ENCODE measurements at places on chromosomes 13 and 19.

- DNase-seq, result no peak
Observed at GRCh38 chr13:82687884-82688283, 1194.4 kb downstream of the SLITRK1 start.

DNA sequence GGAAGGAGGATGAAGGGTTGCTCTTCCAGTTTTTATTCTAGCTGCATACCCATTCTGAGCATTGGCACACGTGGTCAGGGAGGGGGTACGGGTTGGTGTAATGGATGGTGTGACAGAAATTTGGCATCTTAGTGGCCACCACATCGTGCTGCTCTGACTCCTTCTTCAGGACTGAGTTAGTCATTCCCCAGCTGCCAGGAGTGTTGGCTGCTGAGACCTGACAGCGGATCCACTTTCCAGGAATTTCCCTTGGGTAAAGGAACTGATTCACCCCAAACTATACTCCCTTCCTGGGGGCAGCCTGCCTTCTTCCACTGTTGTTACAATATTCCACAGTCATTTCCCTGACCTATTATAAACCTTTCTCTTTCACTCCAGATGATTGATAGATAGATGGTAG is 595.5 kb upstream of the KLHL1 start:
- no peak for DNase-seq

- no peak for DNase-seq
Observed at GRCh38 chr13:32031815-32032370, 319 bp downstream of the FRY start.

DNA sequence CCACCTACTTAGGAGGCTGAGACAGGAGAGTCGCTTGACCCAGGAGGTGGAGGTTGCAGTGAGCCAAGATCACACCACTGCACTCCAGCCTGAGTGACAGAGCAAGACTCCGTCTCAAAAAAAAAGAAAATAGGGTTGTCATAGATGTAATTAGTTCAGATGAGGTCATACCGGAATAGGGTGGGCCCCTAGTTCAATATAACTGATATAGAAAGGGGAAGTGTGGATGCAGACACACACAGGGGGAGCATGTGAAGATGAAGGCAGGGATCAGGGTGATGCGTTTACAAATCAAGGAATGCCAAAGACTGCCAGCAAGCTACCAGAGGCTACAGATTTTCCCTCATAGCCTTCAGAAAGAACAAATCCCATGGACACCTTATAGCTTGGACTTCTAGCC is 24.3 kb upstream of the EEF1AKMT1 start:
- no peak for DNase-seq

DNA sequence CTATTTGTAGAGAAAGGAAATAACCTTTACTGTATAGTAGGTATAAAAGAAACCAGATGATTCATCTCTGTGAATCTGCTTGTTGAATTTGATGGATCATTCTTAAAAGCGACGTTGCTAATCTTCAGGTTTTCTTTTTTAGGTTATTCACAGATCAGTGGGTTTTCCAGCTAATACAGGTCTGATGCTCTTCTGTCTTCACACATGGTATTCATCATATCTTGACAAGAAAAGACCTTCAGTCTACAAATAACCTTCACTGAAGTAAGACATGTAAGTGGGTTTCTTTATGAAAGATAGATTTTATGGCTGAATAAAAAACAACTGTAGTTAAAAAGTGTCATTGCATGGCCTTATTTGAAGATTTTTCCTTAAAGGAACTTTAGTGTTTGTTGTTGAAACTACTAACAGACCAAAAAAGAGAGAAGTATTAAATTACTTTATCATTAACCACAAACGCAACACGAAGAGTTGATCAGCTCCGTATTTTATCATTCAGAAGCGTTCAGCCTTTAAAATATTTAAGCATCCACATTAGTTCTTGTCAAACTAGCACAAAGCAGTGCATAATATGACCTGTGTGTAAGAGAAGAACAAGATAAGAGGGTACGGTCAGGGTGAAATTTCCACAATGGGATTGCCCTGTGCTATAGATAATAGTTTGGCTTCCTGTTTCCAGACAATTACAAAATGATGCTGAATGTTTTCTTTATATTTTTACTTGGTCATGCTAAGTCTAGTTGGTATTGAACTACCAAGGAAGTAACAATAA is 299.5 kb downstream of the MZT1 start:
- DNase-seq, result no peak

DNA sequence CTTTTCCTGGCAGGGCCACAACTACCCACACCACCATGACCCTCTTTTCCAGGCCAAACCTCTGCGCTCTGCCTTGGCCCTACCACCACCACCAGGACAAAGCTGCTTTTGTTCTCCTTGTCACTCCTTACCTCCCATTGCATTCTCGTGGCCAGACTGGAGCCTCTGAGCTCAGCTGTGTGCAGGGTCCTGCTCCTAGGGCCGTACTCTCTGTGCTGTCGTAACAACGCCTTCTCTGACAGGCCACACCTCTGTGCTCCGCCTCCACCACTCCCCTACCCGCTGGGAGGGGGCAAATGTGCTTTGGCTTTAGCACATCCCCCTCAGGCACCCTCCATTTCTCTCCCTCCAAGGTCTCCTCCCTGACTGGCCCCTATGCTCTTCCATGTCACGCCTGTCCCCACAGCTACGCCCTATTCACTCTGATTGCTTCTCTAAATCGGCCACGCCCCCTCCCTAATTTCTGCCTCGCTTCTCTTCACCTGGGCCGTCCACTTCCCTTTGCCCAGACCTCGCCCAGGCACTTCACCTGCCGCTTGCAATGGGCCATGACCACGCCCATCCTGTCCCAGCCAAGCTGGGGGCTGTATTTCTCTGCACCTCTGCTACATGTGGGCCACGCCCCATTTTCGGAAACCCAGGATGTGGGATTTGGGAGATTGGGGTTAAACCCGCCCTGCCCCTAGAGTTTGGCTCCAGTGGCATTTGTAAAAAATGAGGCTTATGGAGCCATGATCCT is 472.3 kb downstream of the KLF12 start:
- peak; percentile 4 for DNase-seq

GRCh38 chr13:75124415-75124814 is 357.6 kb downstream of the TBC1D4 start:
- DNase-seq, result no peak

DNA sequence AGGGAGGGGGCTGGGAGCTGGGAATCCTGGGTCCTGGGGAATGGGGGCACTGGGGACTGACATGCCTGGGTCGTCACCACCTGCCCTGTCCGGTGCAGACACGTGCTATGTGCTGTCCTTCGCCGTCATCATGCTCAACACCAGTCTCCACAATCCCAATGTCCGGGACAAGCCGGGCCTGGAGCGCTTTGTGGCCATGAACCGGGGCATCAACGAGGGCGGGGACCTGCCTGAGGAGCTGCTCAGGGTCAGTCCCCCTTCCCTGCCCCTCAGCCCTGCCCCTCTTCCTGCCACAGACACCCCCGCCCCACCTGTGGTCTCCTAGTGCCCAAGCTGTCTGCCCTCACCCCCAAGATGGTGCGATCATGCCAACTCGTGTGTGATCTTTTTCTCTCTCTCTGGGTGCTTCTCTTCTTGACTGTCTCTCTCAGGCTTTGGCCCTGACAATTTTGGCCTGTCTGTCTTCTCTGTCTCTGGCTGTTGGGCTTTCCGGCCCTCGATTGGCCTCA is 5.0 kb downstream of the CYTH2 start:
- no peak for DNase-seq

GRCh38 chr13:97710797-97711196 is 242.7 kb upstream of the IPO5 start:
- no peak for DNase-seq

- DNase-seq, result peak; percentile 38
Observed at GRCh38 chr19:5094768-5095567, 126.1 kb downstream of the KDM4B start.

DNA sequence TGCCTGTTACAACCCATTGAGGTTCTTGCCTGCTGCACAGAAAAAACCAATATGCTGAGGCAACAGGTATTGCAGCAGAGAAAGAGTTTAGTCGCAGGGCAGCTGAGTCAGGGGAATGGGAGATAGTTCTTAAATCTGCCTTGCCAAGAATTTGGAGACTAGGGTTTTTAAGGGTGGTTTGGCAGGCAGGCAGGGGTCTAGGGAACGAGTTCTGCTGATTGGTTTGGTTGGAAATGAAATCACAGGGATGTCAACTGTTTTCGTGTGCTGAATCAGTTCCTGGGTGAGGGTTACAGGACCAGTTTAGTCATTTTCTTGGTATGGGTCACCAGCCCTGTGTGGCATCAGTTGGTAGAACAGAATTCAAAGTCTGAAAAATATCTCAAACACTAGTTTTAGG is 36.6 kb downstream of the PDS5B start:
- no peak for DNase-seq

- no peak for DNase-seq
Observed at GRCh38 chr13:32051156-32051555, 19.6 kb downstream of the FRY start.

GRCh38 chr13:67227131-67227983 is 2.8 kb downstream of the PCDH9 start:
- peak; percentile 74 for DNase-seq

DNA sequence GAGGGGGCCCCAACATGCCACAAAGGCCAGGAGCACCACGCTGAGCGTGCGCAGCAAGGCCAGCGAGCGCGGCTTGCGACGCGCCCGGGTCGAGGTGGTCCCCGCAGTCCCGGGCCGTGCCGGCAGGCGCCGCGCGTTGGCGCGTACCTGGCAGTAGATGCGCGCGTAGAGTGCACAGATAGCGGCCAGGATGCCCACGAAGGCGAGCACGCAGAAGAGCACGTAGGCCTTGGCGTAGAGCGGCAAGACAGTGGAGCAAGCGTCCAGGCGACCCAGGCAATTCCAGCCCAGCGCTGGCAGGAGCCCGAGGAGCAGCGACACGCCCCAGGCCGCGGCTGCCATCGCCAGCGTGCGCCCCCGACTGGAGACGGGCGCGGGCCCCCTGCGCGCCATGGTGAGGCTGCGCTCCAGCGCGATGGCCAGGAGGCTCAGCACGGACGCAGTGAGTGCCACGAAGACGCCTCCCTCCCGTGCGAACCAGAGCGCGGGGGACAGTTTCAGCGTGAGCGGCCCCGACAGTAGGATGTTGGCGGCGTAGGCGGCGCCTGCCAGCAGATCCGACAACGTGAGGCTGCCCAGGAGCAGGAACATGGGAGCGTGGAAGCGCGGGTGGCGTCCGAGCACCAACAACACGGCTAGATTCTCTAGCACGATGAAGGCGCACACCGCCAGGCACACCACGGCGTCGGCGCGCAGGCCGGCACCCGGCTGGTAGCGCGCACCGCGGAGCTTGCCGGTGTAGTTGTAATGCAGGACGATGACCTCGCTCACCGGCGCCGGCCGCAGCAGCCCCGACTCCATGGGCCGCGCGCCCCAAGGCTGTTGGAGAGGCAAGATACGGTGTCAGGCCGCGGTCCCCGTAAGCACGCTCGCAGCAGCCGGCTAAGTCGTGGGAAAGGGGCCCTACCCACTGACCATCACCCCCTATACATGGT is 2.8 kb downstream of the S1PR5 start:
- peak; percentile 35 for DNase-seq

DNA sequence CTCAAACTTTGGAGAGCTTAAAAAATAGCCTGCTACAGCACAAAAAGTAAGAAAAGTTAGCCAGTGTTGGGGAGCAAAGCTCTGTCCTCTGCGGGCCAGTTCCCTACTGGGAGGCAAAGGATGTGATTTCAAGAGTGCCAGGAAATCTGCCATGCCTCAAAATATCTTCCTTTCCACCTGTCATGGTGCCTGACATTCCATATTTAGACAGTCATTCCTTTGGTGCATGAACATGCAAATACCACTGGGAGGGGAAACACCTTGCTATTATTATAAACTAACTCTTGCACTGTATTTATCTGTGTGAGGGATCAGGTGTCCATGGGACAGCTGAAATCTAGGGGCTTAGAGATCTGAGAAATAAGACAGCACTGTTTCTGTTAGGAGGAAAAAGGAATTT is 10.3 kb downstream of the FREM2 start:
- DNase-seq, result no peak

DNA sequence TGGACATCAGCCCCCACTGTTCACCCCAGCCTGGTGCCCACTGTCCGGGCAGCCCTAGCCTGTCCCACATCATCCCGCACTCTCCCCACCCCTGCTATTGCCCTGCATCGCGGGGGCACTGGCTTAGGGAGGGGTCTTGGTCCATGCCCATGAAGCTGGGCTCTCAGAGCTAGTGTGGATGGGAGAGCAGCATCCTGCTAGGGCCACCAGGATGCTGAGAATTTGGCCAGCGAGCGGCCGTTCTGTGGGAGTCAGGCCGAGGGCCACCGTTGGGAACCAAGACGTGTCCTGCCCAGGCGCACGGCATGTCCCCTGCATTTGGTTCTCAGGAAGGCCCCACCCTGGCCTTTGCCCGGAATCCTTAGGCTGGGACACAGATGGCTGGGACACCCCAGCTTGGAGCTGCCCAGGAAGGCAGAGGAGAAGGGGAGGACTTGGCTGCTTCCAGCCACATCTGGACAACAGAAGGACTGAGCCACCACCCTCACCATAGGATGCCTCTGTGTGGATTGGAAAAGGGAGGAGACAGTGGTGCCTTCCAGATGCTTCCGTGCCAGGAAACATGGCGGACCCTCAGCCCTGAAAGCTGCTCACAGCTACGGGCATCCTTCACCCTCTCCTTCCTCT is 14.6 kb downstream of the ADGRE5 start:
- DNase-seq, result no peak

- DNase-seq, result no peak
Observed at GRCh38 chr13:66353664-66354063, 876.5 kb downstream of the PCDH9 start.

DNA sequence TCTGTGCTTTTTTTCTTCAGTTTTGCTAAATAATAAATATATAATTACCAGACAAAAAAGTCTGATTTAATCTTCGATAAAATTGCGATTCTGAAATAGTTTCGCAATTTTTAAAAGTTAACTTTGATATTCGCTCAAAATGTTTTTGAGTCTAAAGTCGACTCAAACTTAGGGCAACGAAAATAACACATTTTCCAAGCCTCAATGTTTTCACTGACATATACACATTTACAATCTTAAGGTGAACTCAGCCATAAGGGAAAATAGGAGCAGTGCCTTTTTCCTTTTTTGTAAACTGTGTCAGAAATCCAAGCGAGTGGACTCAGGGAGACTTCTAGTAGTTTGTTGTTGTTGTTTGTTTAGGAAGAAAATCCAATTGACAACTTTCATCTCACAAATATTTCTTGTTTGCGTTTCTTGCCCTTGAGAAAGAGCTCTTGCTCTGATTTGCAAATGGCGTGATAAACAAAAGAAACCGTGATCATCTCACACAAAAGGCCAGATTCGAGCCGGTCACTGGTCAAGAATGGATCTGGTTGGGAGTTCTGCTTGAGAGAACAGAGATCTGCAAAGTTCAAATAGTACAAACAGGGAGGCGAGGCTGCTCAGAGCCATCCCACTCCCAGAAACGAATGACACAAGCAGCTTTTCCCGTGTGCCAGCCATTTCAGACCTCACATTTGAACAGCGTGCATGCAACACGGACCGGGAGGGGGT is 2.1 kb downstream of the SOX21 start:
- DNase-seq, result no peak

DNA sequence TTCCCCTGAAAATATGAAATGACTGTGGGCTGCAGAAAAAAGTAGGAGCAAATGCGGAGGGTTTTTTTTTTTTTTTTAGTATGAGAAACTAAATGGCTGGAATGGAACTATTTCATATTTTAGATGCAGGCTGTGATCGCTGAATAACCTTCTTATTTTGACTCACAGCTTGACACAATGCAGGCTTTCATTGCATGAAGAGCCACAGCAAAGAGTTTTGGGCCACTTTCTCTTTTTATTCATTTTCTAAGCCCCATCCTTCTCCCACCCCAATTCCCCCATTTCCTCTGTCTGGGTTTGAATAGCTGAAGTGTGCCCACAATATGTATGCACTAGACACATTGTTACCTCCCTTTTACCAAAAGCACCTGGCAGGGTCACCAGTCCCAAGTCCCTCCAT is 125.9 kb downstream of the COG6 start:
- no peak for DNase-seq

GRCh38 chr19:6820237-6820636 is 47.7 kb downstream of the VAV1 start:
- no peak for DNase-seq

Measured in SK-N-DZ (cell line).